Suprapubic skin (tissue), 4 donors: ENCODE measurements at places on chromosomes 16 and 17.

DNA sequence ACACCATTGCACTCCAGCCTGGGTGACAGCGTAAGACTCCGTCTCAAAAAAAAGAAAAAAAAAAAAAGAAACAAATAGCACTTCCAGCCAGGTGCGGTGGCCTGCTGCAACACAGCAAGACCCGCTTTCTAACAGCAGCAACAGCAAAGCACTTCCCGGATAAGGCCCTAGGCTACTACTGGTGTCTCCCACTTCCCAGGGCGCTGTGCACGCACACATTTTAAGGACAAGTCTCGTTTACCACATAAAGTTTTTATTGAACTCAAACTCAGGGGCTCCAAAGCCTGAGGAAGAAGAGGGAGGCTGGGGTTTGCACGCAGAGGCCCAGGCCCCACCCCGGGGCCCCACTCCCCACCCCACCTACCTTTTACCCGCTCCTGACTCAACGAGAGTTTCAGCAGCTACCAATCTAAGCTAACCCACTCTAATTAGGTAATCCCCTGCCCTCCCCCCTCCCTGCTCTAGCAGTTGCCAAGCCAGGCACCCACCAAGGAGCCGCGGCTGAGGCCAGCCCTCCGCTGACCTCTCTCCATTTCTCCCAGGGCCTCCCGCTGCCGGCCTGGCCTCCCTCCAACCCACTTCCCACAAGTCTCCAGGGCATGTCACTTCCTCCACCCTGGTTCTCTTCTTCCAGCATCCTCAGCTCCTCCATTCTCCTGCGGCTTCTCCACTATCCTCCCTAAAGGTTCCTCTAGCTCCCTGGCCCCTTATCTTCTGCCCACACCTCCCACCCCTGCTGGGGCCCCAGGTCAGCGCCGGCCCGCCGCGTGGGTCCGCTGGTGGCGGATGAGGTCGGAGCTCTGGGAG is 2.4 kb downstream of the ZNF768 start:
- no peak for DNase-seq
- H3K27ac ChIP-seq = no peak overlapping the region
- no peak overlapping the region for H3K4me3 ChIP-seq
- no peaks in the 10 kb centered on the region for H3K27me3 ChIP-seq
- H3K36me3 ChIP-seq = peaks cover 11% of the 10 kb centered on the region

DNA sequence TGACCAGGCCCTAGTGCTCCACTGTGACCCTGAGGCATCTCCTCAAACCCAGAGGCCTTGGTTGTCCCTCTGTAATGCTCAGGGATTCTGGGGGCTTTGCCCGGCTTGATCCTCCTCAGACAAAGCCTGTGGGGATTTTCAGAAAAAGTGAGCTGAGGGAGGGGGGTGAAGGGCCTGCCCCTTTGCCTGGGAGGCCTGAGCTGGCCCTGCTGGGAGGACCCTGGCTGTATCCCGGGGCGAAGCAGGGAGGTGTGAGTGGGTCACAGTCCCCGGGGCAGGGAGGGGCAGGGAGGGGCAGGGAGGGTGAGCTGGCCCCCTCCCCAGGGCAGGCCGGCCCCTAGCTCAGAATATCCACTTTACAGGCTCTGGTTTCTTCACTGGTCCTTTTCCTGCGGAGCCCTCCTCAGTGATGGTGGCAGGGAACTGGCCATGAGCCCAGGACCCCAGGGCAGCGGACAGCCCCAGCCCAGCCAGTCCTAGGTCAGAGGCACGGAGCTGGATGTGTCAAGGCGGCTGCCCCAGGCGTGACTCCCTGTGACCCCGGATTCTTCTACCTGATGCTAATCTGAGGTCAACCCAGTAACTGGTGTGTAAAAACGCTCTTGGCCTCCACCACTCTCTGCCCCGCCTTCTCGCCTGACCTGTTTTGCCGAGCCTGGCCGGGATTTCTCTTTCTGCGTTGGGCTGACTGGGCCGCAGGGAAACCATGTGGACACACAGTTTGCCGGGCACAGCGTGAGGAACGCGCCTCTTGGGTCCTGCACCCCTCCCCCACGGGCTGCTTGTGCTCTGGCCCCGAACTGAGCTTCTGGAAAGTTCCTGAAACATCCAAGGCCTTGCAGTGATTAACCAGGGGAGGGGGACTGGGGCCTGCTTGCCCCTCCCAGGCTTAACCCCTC is 5.8 kb upstream of the FASN start:
- H3K27ac ChIP-seq = peak overlapping the region; percentile 82
- H3K4me3 ChIP-seq = no peak overlapping the region
- H3K36me3 ChIP-seq = no peaks in the 10 kb centered on the region
- no peaks in the 10 kb centered on the region for H3K27me3 ChIP-seq

- no peaks in the 10 kb centered on the region for H3K36me3 ChIP-seq
- DNase-seq = no peak
- H3K27ac ChIP-seq = no peak overlapping the region
- no peak overlapping the region for H3K4me3 ChIP-seq
- H3K27me3 ChIP-seq = no peaks in the 10 kb centered on the region
Measured at GRCh38 chr16:85585711-85586110, 27.4 kb upstream of the GSE1 start.

DNA sequence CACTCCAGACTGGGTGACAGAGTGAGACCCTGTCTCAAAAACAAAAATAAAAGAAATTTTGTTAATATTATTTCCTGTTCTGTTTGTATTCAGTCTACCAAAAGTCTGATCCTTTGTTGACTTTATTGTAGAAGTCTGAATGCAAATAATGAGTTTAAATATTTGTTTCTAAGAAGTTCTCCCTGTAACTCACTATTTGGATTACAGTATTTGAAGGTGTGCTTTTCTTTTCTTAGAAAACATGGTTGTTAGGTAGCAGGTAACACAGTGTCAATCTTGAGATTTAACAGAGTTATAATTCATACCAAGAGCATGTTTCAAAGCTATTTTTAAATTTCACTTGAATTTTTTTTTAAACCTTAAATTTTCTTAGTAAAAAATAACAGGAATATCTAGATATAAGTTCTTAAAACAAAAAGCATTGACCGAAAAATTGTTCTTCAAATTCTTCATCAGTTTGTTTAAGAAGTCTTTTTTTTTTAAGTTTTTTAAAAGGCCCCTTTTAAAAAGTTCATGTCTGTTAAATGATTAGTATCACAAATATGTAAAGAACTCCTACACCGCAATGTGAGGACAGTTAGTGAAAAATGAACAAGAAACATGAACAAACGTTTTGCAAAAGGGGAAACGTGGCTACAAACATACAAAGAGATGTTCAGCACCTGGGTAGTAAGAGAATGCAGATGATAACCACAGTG is 35.0 kb downstream of the GAN start:
- no peaks in the 10 kb centered on the region for H3K27me3 ChIP-seq
- peaks cover 15% of the 10 kb centered on the region for H3K36me3 ChIP-seq
- H3K4me1 ChIP-seq = no peaks in the 10 kb centered on the region

GRCh38 chr17:67868176-67868575 is 42.9 kb downstream of the BPTF start:
- no peak for DNase-seq
- no peak overlapping the region for H3K4me3 ChIP-seq
- no peaks in the 10 kb centered on the region for H3K36me3 ChIP-seq
- peaks cover under 1% of the 10 kb centered on the region for H3K4me1 ChIP-seq
- H3K27me3 ChIP-seq = no peaks in the 10 kb centered on the region

GRCh38 chr17:65557349-65558310 is 3.8 kb downstream of the AXIN2 start:
- H3K4me3 ChIP-seq = no peak overlapping the region
- H3K27ac ChIP-seq = peak overlapping the region; percentile 98
- no peaks in the 10 kb centered on the region for H3K27me3 ChIP-seq
- no peaks in the 10 kb centered on the region for H3K36me3 ChIP-seq
- DNase-seq = no peak
- H3K4me1 ChIP-seq = peaks cover 39% of the 10 kb centered on the region

GRCh38 chr17:46195217-46195855 is 2.1 kb upstream of the KANSL1 start:
- H3K4me3 ChIP-seq = no peak overlapping the region
- no peak overlapping the region for H3K27ac ChIP-seq
- no peaks in the 10 kb centered on the region for H3K27me3 ChIP-seq
- no peak for DNase-seq
- no peaks in the 10 kb centered on the region for H3K36me3 ChIP-seq
- H3K4me1 ChIP-seq = peaks cover 21% of the 10 kb centered on the region

- no peak overlapping the region for H3K27ac ChIP-seq
- no peaks in the 10 kb centered on the region for H3K27me3 ChIP-seq
- no peak overlapping the region for H3K4me3 ChIP-seq
- H3K36me3 ChIP-seq = no peaks in the 10 kb centered on the region
- H3K4me1 ChIP-seq = no peaks in the 10 kb centered on the region
- no peak for DNase-seq
Measured at GRCh38 chr17:60846175-60846574, 168.5 kb downstream of the BCAS3 start.

DNA sequence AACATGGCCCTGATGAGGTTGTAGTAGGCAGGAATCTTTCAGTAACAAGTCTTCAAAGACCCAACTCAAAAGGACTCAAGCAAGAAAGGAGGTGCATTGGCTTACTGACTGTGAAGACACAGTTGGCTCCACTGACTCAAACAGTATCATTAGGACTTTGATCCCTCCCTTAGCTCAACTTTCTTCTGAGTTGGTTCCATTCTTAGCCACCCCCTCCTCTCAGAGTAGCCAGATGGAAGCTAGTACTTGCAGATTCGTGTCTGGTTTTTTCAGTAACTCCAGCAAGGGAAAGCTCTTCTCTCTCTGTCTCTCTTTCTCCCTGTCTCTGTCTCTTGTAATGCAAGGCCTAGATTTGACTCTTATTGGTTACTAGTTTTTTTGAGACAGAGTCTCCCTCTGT is 5.0 kb upstream of the MAPK3 start:
- no peak for DNase-seq
- H3K27me3 ChIP-seq = no peaks in the 10 kb centered on the region
- no peak overlapping the region for H3K27ac ChIP-seq
- H3K36me3 ChIP-seq = no peaks in the 10 kb centered on the region
- H3K4me3 ChIP-seq = no peak overlapping the region
- H3K4me1 ChIP-seq = peaks cover 18% of the 10 kb centered on the region

DNA sequence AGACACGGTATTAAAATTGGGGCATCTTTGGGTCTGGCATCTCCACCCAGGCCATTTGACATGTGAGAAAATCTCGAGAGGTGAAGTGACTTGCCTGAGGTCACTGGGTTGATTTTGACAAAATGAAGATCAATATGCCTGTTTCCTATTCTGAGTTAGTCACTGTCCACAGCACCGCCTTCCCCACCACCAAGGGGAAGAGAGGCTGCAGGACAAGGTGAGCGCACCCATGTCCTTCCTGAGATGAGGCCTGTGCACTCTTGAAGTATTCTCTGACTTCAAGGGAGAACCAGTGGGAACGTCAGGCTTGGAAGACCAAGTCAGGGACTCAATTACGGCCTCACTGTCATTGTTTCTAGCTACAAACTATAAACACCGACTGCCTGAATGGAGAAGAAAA is 49.9 kb upstream of the WSB1 start:
- H3K4me1 ChIP-seq = peaks cover 64% of the 10 kb centered on the region
- peak overlapping the region; percentile 91 for H3K27ac ChIP-seq
- no peak overlapping the region for H3K4me3 ChIP-seq
- H3K36me3 ChIP-seq = no peaks in the 10 kb centered on the region
- H3K27me3 ChIP-seq = no peaks in the 10 kb centered on the region
- no peak for DNase-seq
